ENCODE measurements at places on chromosomes 6 and 20.

- no peak for DNase-seq
Observed at GRCh38 chr6:53962646-53963045, 148.6 kb upstream of the MLIP start.

GRCh38 chr6:167676000-167676665 is 150.6 kb upstream of the AFDN start:
- no peak for DNase-seq

- no peak for DNase-seq
Observed at GRCh38 chr6:16639684-16640480, 121.4 kb downstream of the ATXN1 start.

DNA sequence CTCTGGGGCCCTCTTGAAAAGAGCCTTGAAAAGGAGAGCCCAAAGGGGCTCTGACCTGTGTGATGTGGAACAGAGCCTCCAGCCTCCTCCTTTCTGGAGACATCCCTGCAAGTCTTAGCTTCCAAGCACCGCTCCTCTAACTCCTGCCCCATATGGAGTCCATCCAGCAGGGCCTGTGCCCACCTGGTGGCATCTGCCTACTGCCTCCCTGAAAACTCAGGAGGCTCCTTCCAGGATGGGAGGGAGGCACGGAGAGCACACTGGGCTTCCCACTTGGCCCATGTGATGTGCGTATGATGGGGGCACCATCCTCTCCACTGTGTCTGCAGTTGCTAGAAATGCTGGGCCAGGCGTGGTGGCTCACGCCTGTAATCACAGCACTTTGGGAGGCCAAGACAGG is 98.1 kb downstream of the SYNDIG1 start:
- DNase-seq: no peak

DNA sequence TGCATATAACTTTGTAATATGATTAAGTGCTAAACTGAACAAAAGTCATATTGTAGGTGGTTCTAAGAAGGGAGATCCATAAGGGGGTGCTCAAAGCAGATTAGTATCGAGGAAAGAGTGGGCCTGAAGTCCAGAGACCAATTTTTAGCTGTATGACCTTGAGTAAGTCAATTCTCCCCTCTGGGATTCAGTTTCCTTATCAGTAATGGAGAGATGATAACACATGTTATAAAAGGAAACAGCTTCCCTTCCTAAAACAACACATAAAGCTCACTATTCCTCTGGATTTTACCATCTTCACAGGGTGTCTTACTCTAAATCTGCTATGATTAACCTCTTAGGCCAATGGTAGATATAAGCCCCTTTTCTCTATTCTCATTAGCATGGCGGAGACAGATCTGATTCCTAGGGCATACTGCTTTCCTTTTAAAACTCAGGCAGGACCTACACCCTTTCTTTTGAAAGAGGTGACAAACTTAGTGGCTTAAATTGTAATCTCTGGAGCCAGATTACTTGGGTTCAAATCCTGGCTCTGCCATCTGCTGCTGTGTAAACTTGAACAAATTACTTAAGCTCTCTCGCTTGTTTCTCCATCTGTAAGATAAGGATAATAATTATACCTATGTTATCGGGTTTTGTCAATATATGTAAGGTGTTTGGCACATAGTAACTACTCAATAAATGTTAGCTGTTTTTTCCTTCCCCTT is 39.5 kb downstream of the ACSS2 start:
- no peak for DNase-seq

- peak; percentile 18 for DNase-seq
Observed at GRCh38 chr6:20319520-20320357, 81.9 kb upstream of the E2F3 start.

- no peak for DNase-seq
Observed at GRCh38 chr6:169310983-169311382, 57.3 kb upstream of the THBS2 start.

- no peak for DNase-seq
Observed at GRCh38 chr20:6121504-6121903, 1.3 kb downstream of the FERMT1 start.

- DNase-seq: no peak
Observed at GRCh38 chr6:9233226-9233625, 797.9 kb upstream of the SLC35B3 start.

DNA sequence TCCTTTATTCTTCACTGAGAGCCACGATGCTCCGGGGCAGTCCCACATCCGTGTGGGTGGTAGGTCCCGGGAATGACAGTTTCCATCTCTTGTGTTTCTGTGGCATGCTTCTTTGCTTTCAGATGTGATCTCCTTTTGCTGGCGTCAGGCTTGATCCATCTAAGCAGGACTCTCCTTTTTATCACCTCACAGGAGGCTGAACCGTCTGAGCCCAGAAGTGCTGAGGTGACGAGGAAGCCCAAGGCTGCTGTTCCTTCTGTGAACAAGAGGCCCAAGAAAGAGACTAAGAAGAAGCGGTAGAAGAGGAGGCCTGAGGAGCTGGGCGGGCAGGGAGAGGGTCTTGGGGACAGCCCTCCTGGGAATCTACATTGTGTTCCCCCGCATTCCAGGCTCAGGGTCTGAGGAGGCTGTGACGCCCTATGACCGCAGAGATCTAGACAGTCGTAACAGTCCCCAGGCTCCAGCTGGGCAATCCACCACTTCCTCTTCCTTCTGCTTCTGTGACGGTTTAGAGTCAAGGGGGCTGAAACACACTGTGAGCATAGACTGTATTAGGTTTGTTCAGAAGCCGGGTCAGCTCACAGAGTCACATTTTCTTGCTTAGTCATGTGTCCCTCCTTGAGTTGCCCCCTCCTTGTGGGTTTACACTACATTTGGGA is 26.8 kb downstream of the MANBAL start:
- no peak for DNase-seq

DNA sequence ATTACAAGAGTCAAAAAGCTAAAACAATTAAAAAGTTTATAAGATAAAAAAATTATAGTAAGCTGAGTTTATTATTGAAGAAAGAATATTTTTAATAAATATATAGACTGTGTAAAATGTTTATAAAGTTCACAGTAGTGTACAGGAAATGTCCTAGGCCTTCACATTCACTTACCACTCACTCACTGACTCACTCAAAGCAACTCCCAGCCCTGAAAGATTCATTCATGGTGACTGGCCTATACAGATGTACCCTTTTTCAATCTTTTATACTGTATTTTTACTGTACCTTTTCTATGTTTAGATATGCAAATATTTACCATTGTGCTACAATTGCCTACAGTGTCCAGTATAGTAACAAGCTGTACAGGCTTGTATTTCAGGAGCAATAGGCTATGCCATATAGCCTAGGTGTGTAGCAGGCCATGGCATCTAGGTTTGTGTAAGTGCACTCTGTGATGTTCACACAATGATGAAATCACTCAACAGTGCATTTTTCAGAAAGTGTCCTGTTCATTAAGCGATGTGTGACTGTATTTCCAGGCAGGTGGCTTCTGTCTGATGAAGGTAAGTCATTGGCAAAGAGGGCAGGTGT is 130.2 kb downstream of the BTBD3 start:
- no peak for DNase-seq

- no peak for DNase-seq
Observed at GRCh38 chr20:25135031-25135430, 53.1 kb upstream of the VSX1 start.

DNA sequence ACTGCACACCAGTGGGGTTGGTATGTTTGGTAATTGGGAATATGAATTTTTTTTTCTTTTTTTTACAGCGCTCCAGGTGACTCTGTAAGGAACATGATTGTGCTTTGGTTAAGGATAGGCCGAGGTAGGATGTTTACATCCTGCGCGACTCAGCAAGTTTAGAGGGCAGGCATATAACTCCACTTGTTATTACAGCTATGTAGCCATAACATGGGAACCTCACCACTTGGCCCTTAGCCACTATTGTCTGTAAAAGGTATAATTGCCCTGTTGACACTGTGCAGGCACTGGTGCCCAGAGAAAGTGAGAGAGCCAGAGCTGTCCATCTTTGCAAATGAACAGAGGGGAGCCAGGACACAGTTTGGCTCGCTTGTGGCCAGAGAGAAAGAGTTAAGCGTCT is 172.9 kb downstream of the MCHR2 start:
- DNase-seq: no peak

DNA sequence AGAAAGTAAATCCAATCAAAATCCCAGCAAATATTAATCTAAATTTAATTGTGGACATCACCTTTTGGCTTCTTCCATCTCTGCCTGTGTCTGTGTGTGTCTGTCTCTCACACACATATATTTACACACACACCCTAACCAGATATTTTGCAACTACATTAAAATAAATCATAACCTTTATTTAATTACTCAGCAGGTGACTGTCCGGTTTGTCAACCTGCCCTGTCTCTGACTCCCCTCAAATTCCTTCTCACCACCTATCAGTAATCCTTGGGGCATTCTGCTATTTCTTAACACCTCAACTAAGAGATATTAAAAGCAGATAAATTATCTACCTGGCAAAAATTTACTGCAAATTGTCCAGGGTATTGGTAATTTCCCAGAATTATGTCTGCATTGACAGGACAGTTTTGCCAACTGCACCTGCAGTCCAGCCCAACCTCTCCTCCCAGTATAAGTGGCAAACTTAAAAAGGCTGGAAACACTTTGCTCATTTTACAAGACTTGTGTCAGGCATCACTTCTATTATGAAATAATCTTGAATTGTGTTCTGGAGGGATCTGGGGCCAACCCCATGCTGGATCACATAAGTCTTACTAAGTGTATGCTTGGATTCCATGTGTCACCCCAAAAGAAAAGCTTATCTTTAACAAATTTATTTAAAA is 216.1 kb downstream of the GMDS start:
- DNase-seq: no peak

GRCh38 chr6:7144872-7145584 is 37.3 kb downstream of the RREB1 start:
- DNase-seq: no peak

DNA sequence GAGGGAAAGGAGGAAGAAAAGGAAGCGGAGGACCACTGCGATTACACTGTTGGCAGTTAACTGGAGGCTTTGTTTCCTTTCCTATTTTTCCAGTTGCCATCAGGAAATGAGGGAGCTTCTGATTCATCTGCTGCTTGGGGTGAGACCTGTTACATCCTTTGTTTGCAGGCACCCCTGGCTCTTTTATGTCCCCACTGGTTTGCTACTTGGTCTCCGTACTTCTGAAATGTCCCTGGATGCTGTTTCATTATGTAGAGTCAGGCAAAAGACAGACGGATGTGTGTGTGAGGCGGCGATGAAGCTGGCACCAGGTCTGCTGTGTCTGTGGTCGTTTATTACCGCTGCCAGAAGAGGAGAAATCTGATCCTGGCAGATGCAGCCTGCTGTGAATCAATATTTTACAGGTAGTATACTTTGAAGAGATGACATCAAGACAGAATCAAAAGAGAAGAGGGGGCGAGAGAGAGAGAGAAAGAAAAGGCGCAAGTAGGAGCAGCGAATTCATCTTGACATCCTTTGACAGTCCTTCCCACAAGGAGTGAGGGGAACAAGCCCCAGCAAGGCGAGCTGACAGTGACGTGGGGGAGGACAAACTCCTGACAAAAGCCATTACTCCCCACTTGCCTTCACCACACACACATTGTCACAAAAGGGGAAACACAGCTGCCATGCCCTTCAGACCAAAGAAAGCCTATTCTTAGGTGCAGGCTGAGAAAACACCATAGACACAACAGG is 145.9 kb upstream of the FBXL4 start:
- no peak for DNase-seq

DNA sequence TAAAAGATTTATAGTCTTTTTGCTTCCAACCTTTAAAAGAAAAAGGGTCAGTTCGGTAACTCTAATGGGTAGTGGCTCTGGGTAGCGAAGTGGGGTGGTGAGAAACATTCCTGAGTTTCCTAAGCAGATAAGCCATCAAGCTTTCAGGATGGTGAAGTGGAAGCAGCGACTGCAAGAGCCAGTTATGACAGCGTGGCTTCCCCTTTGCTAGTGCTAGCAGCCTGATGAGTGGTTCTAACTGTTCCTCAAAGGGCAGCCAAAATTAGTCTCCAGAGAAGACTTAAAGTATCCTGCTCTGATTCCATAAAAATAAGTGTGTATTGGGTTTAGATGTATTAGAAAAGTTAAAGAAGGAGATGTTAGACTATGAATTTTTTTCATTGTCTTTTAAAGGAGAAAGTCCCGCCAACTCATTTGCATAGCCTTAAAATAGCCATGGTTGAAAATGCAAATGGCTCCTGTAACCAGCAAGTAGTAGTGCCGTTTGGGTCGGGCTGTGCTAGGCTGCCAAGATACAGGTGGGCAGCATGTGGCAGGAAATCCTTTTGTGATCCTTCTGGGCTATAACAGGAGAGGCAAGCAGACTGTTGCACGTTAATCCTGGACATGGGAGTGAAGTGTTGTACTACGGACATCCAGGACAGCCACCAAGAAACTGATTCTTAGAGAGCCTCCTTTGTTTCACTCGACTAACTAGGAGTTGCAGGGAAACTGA is 18.0 kb downstream of the ELOVL2 start:
- DNase-seq: no peak

All from esophagus squamous epithelium (tissue), 5 donors.